ENCODE measurements at places on chromosomes 6 and 20. TPM values are rescaled to one million over a fixed set of nuclear protein-coding genes. Genes with fewer than 3 reads are reported as not detected.

DNA sequence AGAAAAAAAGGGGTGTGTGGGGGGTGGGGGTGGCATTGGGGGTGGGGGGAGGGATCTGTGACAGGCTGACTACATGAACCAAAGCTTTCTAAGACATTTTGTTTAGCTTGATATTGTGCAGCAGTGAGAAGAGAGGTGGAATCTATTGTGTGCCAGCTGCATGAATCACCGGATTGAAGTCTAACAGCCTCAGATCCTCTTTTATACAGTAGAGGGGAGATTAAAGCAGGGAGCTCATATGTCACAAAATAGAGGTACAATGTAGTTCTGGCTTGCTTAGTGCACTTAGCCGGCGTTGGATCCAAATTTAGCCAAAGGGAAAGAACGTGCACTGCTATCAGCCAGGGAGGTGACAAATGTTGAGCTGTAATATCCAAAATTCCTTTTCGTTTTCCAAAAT is 404.2 kb upstream of the CITED2 start:
- no peaks in the 10 kb centered on the region for H3K4me1 ChIP-seq
- no peaks in the 10 kb centered on the region for H3K27me3 ChIP-seq
- no peak overlapping the region for H3K4me3 ChIP-seq
- H3K27ac ChIP-seq: no peak overlapping the region

- no peaks in the 10 kb centered on the region for H3K36me3 ChIP-seq
- H3K27ac ChIP-seq: no peak overlapping the region
- peaks cover 5% of the 10 kb centered on the region for H3K4me1 ChIP-seq
- no peaks in the 10 kb centered on the region for H3K27me3 ChIP-seq
- H3K4me3 ChIP-seq: no peak overlapping the region
Observed at GRCh38 chr6:111771094-111771432, 102.2 kb downstream of the FYN start.

DNA sequence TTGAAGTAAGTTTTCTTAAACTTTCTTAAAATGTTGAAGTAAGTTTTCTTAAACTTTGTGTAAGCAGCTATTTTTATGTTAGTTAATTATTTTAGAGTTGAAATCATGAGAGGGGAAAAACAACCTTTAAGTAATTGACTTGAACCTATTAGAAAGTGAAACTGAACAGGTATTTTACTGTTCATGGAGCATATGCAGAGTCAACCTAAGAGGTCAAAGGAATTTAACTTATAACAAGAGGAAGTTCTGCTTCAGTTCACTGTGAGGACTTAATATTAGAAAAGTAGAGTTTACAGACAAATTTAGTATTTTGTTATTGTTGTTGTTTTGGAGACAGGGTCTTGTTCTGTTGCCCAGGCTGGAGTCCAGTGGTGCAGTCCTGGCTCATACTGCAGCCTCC is 38.0 kb downstream of the CDYL start:
- no peaks in the 10 kb centered on the region for H3K27me3 ChIP-seq
- peaks cover 6% of the 10 kb centered on the region for H3K4me1 ChIP-seq
- no peaks in the 10 kb centered on the region for H3K36me3 ChIP-seq
- no peak overlapping the region for H3K27ac ChIP-seq
- no peak for DNase-seq
- no peak overlapping the region for H3K4me3 ChIP-seq

C6orf141 gene
- total RNA-seq: 0.33 TPM

- DNase-seq: no peak
- peaks cover 28% of the 10 kb centered on the region for H3K4me1 ChIP-seq
- no peak overlapping the region for H3K4me3 ChIP-seq
Observed at GRCh38 chr6:56683882-56684281, 41.2 kb upstream of the DST start.
